ENCODE measurements at places on chromosomes 7 and 10.

DNA sequence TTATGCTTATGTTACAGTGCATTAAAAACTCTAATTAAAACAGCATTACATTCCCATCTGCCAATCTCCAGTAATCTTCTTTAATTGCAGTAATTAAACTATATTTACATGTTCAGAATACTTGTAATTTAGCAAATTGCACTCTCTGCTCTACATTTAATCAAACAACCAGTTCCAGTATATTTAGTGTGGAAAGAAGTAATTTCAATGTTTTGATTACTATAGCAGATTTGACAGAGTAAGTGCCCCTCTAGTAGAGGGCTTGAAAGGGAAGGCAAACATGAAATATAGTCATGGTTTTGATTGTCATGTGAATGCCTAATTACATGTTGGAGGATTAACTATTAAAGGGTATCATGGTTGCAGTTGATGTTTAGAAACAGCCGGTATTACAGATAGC is 739.7 kb downstream of the AUTS2 start:
- no peak for DNase-seq

DNA sequence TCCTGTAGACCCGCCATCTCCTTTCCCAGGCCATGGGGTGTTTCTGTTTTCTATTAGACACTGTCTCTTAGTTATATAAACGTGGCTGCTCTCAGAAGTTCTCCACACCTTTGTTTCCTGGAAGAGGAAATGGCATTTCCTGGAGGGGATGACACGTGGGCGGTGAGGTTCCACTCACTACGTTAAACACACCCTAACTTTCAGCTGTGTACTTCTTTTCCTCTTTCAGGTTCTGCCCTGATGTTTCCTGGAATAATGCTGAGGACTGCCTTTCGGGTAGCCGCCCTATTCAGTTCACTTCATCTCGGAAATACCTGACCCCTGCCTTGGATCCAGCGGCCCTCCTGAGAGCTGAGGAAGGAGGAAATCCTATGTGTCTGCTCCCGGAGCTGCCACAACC is 3.4 kb upstream of the PRKCQ start:
- no peak for DNase-seq

GRCh38 chr10:31959461-31960173 is 31.0 kb upstream of the ARHGAP12 start:
- DNase-seq: no peak

DNA sequence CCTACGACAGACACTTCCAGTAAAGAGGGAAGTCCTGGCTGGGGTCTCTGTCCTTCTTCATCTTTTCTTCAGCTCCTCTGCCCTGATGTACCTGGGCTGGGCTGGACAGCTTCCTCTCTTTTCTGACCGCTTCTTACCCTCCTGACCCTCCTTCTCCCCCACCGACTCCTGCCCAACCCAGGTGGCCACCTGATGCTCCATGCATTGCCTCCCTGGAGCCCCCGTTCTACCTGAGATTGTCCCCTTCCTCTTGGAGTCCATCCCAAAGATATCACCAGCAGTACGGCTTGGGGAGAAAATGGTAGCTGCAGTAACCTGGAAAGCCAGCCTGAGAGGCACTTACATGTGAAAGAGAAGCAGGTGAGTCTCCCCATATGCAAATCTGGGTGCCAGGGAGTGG is 566.3 kb downstream of the TCERG1L start:
- no peak for DNase-seq

DNA sequence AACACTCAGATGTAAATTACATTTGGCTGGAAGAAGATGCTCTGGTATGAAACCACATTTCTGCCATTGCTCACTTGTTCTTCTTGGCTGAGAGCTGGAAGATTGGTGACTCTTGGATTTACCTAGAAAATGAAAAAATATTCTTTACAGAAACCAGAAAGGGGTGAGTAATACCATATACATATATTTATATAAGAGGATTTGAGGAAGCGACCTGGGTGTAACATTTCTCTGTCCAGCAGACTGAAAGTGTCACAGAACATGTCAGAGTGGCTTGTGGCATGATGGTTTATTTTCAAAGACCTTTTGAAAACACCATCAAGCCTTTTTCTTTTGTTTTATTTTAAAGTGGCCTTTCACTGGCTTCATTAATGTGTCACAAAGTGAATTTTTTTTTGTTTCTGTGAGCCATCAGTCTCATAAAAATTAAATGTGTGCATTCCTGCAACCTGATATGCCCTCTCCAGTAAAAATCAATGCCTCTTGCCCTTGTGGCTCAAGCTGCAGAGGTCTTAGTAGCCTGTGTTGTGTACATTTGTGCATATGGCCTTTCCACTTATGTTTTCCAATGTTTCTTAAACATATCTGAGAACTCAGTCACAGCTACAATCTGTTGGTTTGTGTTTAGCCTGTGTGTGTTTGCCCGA is 23.5 kb downstream of the CREB5 start:
- no peak for DNase-seq

- DNase-seq: peak; percentile 20
These were observed 36.0 kb upstream of the NRG3 start for GRCh38 chr10:81838950-81839349.

DNA sequence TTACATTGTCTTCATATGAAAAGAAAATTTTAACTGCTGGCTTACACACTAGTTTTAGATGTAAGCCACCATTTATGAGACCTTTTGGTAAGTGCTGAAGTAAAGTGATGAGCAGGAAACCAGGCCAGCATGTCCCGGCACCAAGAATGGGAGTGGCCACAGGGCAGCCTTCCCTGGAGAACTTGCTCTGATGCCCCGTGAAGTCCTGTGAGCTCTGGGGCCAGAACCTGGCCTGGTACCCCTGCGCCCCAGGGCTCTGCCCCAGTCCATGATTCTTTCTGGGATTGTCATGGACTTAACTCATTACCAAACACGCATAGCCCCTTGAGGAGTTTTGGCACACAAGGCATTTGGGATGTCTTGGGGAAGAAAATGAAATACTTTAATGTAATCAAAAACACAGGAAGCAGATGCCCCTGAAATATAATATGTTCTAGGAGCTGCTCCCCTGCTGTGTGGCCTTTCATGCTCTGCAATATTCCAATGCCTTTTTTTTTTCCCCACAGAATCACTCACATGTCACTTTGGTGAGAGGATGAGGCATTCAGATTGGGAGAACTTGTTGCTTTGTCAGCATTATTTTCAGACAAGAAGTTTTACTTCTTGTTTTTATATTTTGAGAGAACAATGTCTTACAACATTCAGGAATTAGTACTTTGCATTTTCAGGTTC is 53.1 kb upstream of the CXCL12 start:
- DNase-seq: no peak

- DNase-seq: no peak
These were observed 36.3 kb downstream of the PALS2 start for GRCh38 chr7:24609570-24609969.

- no peak for DNase-seq
These were observed 11.3 kb upstream of the KAZALD1 start for GRCh38 chr10:101050208-101051069.

- no peak for DNase-seq
These were observed 86.2 kb downstream of the CREM start for GRCh38 chr10:35212856-35213255.

DNA sequence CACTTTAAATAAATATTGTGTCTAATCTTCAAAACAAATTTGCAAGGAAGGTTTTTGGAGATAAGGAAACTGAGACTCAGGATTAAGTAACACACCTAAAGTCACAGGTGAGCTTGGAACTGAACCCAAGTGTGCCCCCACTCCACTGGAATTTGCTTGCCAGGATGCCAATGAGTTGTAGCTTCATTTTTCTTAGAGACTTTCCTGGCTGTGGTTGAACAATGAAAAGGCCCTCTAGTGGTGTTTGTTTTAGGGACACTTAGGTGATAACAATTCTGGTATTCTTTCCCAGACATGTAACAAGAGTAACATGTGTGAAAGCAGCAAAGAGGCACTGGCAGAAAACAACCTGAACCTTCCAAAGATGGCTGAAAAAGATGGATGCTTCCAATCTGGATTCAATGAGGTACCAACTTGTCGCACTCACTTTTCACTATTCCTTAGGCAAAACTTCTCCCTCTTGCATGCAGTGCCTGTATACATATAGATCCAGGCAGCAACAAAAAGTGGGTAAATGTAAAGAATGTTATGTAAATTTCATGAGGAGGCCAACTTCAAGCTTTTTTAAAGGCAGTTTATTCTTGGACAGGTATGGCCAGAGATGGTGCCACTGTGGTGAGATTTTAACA is 1.5 kb downstream of the IL6 start:
- DNase-seq: no peak

GRCh38 chr7:117114272-117114671 is 161.0 kb downstream of the ST7 start:
- no peak for DNase-seq

- no peak for DNase-seq
These were observed 19.1 kb downstream of the ZNRF2 start for GRCh38 chr7:30303312-30304039.

DNA sequence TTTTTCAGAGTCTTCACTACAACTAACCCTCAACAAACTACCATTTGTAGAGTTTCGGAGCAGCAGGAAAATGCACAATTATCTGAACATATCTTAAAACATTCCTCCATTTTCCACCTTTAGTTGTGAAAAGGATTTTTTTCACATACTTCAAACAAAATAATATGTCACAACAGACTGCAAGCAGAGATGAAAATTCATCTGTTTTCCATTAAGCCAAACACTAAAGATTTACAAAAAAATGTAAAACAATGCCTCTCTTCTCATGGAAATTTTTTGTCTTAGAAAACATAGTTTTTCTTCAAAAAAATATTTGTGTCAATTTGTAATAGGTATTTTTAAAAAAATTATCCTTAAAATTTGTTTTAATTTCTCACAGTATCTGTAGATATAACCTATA is 98.9 kb downstream of the ARHGAP12 start:
- no peak for DNase-seq

All from putamen (tissue), 1 donor.